ENCODE measurements at places on chromosomes 7 and 10.
A peak's percentile ranks its signal among the peaks of the same experiment; 100 is the strongest.

GRCh38 chr7:2151801-2152612 lies 80.7 kb downstream of the MAD1L1 start:
- peak; percentile 50 for DNase-seq

GRCh38 chr7:50448823-50449222 lies 1.3 kb downstream of the FIGNL1 start:
- DNase-seq: no peak

DNA sequence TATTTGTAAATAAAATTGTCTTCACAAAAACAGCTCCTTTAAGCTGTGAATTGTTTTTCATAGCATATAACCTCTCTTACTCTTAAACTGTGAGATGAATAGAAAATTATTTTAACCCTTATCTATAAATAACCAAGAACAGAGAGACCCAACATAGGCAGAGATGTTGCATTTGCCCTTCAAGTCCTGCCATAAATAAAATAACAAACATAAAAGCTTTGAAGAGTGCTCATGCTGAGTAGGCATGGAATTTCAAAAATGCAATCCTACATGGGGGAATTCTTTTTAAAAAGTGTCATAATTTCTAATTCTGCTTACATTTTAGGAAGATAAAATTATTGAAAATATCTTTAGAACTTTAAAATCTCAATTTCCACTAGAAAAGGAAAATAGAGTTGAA lies 124.1 kb upstream of the FERD3L start:
- DNase-seq: no peak

DNA sequence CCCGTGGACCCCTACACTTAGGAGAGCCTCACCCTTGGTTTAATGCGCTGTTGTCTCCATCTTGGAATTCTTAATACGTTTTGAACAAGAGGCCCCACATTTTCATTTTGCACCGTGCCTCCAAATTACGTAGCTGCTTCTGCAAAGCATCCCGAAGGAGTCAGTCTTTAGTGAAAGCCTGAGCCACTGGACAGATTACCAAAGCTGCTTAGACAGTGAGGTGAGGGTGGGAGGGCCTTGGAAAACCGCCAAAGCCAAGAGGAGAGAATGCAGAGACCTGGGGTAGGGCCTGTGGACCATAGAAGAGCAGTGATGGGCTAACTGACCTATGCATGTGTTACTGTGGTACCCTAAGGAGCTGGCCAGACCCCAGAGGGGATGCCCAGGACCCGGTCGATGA lies 4.2 kb upstream of the TCAF1 start:
- no peak for DNase-seq

DNA sequence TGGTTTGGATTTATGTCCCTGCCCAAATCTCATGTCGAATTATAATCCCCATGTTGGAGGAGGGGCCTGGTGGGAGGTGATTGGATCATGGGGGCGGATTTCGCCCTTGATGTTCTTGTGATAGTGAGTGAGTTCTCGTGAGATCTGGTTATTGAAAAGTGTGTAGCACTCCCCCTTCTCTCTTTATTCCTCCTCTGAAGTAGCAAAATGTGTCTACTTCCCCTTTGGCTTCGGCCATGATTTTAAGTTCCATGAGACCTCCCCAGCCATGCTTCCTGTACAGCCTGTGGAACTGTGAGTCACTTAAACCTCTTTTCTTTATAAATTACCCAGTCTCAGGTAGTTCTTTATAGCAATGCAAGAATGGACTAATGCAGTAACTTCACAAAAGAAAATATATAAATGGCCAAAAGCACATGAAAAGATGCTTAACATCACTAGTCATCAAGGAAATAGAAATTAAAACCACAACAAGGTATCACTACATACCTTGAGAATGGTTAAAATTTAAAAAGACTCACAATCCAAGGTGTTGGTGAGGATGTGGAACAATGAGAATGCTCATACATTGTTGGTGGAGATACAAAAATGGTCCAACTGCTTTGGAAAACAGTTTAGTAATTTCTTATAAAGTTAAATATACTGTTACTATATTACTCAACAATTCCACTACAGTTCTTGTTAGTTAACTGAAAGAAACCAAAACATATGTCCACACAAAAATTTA lies 218.7 kb downstream of the SNX10 start:
- DNase-seq: no peak

DNA sequence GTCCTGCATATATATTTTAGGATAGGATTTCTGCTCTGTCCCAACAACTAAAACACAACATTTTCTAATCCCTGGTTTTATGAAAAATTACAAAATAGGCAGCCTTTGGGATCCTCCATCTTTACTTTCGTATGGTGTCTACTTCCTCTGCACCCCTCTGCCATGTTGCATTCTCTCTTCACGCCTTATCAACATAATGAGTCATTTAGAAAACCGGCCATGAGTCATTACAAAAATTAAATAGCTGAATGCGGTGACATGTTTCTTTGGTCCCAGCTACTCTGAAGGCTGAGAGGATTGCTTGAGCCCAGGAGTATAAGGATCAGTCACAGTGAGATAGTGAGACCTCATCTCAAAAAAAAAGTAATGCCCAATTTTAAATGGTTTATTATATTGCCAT lies 148.1 kb upstream of the CELF2 start:
- peak; percentile 39 for DNase-seq

- DNase-seq: no peak
Observed at GRCh38 chr10:114498413-114499111, 94.3 kb upstream of the AFAP1L2 start.

GRCh38 chr10:89992575-89992974 lies 291.2 kb downstream of the KIF20B start:
- DNase-seq: no peak

- DNase-seq: no peak
Observed at GRCh38 chr10:95122736-95123135, 53.4 kb upstream of the CYP2C8 start.

- no peak for DNase-seq
Observed at GRCh38 chr10:42984761-42985325, 92.0 kb upstream of the RET start.

GRCh38 chr10:20313665-20314064 lies 497.4 kb downstream of the PLXDC2 start:
- no peak for DNase-seq

GRCh38 chr7:5519515-5519928 lies 95.9 kb upstream of the TNRC18 start:
- peak; percentile 48 for DNase-seq

GRCh38 chr7:36440880-36441279 lies 51.2 kb downstream of the ANLN start:
- peak; percentile 26 for DNase-seq

- no peak for DNase-seq
Observed at GRCh38 chr10:26628395-26628794, 69.1 kb upstream of the PDSS1 start.

- DNase-seq: no peak
Observed at GRCh38 chr10:45006276-45007030, 5.7 kb downstream of the ZNF22 start.

DNA sequence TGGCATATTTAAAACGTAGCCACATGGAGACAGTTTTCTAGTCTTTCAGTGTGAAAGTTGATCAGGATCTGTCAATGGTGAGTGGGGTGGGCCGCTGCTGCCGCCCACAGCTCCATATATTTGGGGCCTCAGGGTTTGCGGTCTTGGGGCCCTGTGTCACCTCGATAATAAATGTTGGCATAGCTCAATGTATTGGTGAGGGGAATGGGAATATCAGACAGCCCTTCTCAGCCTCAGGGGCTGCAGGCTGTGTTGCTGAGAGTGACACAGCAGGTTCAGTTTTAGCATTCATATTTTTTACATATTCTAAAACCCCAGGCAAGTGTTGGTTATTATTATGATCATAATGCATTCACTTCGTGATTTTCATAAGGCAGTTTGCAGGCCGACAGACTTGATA lies 5.3 kb downstream of the CDH23 start:
- DNase-seq: no peak

GRCh38 chr7:38217672-38218071 lies 39.6 kb downstream of the STARD3NL start:
- no peak for DNase-seq

DNA sequence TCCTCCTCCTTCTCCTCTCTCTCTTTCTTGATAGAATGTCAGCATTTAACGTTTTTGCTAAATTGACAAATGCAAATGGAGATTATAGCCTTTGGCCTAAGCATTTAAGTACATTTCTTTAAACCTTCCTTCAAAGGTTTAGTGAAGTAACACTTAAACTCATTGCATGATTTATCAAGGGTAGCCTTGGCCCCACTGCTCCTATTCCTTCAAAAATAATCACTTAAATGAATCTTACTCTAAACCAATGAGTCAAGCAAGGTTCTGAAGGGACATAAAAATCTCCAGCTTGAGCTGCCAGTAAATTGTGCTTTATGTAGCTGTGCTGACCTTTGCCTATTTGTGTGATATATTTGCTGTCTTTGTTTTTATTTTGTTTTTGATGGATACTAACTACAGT lies 358.5 kb upstream of the AKR1E2 start:
- no peak for DNase-seq

DNA sequence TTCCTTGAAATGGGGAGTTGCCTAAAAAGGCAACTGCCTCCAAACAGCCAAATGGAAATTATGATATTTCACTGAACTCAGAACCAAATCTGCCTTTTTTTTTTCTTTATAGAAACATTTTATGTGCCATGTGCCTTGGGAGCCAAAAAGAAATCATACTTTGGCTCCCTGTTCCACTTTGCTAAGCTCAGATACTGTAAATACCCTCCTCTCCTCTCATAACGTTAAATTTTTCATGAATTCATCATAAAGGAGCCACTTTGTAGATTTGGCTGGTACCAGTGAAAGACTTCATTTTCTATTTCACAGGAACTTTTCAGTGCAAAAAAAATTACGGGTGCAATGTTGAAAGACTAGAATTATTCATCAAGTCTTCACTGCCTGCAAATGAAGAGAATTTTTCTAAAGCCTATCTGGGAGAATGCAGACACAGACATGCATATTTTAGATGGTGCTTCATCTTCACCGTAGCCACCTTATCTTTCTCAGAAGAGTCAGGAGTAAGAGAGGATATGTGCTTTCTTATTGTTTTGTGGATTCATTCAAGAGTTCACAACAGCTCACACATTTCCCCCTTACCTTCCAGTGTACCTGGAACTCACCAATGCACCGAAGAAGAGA lies 742.3 kb upstream of the GALNT17 start:
- no peak for DNase-seq

DNA sequence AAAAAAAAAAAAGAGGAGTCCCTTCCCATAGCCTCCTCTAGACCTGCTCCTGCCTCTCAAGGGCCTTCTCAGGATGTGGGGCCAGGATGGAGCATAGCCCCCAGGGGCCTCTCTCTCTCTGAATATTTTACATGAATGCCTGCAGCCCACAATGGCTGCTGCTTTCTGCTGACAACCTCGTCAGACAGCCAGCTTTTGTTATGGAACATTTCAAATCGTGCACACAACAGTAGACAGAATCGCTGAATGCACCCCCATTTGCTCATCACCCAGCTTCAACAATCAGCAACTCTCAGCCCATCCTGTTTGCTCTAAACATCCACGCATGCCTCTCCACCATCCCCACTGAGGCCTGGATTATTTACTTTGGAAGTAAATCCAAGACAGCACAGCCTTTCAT lies 5.4 kb downstream of the PLAC9 start:
- DNase-seq: no peak

- no peak for DNase-seq
Observed at GRCh38 chr10:35466170-35466569, 129.9 kb downstream of the CCNY start.

- peak; percentile 77 for DNase-seq
Observed at GRCh38 chr7:143979359-143979758, 20.8 kb upstream of the OR6B1 start.

- no peak for DNase-seq
Observed at GRCh38 chr10:123896246-123896927, 4.8 kb upstream of the CPXM2 start.

DNA sequence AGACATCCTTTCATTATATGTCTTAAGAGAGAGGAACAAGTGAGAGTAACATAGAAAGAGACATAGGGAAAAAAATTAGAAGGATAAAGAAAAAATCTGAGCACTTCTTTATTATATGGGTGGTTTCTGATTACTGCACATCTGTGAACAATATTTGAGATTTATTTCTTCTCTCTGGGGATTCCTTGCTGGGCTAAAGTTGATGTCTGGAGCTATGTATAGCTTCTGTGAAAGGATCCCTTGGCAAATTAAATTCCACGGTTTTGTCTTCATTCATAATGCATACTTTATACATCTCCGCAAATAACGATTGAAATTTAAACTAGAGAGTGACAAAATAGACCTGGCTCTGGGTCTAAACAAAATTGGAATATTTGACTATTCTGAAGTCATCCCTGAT lies 232.2 kb upstream of the CTBP2 start:
- DNase-seq: no peak

DNA sequence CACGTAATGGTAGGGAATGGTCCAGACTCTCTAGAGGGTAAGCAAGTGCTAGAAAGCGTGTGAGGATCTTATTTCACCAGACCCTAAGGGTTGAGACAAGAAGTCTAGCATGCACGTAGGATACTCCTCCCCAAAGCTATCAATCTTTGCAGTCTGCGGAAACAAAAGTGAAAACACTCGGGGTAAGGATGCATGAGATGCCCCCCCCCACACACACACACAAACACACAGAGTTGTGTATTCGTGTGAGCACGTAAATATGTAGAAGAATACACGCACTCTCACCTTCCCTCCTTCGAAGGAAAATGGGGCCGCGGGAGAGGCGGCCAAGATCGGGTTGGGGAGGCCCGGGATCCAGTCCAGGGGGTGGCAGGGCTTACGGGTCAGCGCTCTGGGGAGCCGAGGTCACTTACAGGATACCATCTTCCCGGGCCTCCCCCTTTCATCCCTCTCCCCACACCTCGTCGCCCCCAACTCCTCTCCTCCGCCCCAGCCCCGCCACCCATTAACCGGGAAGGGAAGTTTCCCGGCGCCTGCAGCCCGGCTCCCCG lies 455 bp downstream of the CUL2 start:
- peak; percentile 49 for DNase-seq

DNA sequence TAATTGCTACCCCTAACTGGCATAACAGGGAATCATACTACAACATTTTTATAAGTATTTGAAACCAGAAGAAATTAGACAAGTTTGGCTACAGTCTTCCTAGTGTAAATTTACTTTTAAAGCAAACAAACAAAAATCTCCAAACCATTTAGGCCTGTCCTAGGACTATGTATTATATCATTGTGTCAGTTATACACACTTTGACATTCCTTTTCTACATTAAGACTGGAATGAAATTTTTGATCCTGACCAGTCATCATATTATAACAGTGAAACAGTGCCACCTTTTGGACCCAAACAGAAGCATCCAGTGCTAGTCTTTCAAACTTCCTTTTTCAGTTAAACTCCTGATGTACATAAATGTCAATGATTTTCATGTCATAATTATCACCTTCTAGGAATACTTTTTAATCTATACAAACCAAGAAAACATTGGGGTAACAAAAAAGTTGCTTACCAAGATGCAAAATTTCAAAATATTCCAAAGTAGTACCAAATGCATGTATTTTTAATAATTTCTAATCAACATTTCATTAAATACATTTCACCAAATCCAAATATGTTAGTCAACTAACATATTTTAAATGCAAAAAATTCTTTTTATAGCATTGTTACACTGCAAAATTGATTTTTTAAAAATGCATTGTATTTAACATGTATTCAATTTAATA lies 75.7 kb downstream of the IMMP2L start:
- peak; percentile 50 for DNase-seq
